ENCODE measurements at places on chromosomes 3 and 15.

DNA sequence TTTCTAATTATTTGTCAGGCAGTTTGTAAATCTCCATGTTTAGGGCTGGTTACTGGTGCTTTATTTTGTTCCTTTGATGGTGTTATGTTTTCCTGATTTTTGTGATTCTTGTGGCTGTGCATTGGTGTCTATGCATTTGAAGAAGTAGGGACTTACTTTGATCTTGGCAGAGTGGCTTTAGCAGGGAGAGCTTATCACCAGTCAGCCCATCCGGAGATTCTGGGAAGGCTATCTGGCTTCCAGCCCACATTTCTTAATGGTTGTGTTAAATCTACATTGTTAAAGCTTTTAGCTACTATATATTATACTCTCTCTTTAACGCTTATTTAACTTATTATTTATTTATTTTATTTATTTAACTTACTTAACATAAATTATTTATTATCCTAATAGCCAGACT, 35.1 kb downstream of the FBXL2 start:
- DNase-seq, result peak; percentile 37

- peak; percentile 12 for DNase-seq
Observed at GRCh38 chr15:78177447-78177873, 28.3 kb downstream of the IDH3A start.

DNA sequence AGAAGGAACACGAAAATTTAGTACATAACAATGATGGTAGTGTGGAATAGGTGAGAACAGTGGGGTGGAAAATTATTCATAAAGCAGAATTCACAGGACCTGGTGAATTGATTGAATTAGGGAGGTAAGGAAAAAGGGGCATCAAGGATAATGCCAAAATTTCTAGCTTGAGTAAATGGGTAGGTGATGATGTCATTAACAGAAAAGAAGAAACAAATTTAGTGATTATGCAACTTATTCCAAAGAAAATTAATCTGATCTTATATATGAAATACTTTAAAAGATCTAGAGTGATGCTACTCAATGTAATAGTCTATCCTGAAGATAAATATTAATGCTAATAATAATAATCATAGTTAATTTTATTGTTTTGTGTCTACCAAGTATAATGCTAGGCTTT, 544.6 kb upstream of the LMCD1 start:
- no peak for DNase-seq

- no peak for DNase-seq
Observed at GRCh38 chr15:50944672-50945071, 36.2 kb downstream of the AP4E1 start.

- no peak for DNase-seq
Observed at GRCh38 chr3:150329408-150329807, 78.7 kb upstream of the TSC22D2 start.

GRCh38 chr3:30186741-30187219, 419.6 kb upstream of the TGFBR2 start:
- no peak for DNase-seq

GRCh38 chr15:47517737-47518136, 199.6 kb upstream of the SEMA6D start:
- DNase-seq, result peak; percentile 54

GRCh38 chr3:16304061-16305010, 39.3 kb downstream of the OXNAD1 start:
- no peak for DNase-seq

DNA sequence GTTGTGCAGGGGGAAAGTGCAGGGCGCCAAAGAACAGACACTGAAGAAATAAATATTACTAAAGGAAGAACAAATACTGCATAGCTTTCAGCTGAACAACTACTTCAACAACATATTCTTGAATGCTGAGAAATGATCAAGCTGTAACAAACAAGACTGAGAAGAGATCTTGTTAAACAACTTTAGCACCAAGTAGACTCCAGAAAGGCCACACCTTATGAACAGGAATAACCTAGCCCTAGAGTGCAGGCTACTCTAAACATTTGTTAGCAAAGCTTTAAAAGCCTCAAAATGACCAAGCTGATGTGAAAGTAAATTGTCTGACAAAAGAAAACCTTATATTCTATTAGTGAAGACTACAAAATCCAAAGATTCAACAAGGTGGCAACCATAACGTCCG, 83.2 kb downstream of the POLQ start:
- no peak for DNase-seq

GRCh38 chr3:179865861-179866505, 170.8 kb downstream of the PEX5L start:
- no peak for DNase-seq

DNA sequence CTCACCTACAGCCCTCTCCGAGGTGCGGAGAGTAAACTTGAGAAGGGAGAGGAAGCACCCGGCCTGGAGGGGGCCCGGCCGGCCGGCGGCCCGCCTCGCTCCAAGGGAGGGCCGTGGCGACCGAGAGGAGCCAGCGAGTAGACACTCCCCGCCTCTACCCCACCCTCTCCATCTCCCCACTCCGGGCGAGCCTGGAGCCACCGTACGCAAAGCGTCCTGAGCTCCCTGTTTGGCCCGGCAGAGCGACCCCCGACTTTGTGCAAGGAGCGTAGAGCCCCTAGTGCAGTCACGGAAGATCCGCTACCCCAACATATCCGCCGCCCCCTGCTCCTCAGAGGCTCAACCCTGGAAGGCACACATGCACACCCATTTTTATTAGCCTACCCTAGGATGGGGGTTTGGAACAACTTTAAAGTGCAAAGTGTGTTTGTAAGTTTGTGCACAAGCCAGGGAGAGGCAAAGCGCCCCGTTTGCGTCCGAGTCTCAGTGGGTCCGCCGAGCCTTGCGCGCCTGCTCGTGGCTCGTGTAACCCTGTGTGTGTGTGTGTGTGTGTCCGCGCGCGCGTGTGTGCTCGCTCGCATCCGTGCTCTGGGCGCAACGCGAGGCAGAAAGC, 508 bp upstream of the SMAD6 start:
- DNase-seq, result peak; percentile 76

DNA sequence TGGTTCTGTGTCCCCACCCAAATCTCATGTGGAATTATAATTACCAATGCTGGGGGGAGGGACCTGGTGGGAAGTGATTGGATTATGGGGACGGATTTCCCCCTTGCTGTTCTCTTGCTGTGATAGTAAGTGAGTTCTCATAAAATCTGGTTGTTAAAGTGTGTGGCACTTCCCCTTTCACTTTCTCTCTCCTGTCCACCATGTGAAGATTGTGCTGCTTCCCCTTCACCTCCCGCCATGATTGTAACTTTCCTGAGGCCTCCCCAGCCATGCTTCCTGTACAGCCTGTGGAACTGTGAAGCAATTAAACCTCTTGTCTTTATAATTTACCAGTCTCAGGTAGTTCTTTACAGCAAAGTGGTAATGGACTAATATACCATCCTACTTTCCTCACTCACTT, 289.6 kb downstream of the EFHB start:
- no peak for DNase-seq

DNA sequence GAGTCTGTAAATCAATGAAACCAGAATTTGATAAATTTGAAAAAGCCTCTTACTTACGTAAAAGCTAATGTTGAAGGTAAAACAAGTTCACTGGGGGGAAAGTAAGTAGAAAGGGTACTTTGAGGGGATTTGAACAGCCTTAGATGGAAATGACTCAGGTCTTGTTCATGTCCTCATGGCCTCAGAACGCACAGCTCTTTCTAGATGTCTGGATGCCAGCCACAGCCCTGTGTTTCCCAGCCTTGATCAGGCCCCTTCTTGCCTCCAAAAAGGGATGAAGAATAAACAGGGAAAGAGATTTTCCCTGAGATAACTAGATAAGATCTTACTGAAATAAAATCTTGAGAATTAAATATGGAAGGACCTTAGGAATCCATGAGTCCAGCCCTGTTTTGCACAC, 237.1 kb upstream of the GOLGA6L4 start:
- peak; percentile 82 for DNase-seq

DNA sequence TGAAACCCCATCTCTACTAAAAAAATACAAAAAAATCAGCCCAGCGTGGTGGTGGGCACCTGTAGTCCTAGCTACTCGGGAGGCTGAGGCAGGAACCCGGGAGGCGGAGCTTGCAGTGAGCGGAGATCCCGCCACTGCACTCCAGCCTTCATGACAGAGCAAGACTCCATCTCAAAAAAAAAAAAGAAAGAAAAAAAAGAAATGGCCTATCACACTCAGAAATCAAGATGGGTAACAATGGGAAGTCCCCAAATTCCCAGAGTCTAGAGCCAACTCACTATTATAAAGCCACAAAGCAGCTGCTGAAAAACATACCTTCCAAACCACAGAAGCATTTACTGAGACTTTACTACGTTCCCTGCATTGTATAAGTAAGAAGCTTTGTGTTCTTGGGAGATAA, 7.5 kb downstream of the HDGFL3 start:
- peak; percentile 84 for DNase-seq

- DNase-seq, result no peak
Observed at GRCh38 chr15:70281261-70281810, 183.6 kb upstream of the TLE3 start.

- peak; percentile 89 for DNase-seq
Observed at GRCh38 chr3:194134231-194134756, 1.7 kb upstream of the HES1 start.

- DNase-seq, result peak; percentile 33
Observed at GRCh38 chr15:88467935-88468528, 524 bp downstream of the MRPS11 start.

- no peak for DNase-seq
Observed at GRCh38 chr15:43214169-43214568, 6.6 kb downstream of the EPB42 start.

GRCh38 chr3:196650740-196651311, 11.3 kb downstream of the NRROS start:
- DNase-seq, result peak; percentile 98

DNA sequence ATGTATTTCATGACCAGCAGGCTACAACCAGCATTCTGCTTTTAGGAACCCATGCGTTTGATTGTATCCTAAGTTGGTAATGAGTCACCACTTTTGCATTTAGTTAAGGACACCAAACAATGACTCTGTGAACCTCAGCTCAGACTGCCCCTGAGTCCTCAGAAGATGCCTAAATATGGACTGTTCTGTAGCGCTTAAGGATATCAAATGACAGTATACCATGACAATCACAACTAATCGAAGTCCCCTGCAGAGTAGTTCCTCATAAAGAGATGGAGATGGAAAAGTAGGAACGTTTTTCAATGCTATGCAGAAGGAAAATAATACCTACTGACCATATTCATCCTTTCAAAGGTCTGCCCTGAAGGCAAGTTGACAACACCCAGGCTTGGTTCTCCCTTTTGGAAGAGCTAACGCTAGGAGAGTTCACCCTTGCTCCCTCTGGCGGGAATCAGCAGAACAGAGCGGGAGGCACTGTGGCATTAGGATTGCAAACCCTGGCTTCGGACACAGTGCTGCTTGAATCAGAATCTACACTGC, 508.6 kb downstream of the FHIT start:
- peak; percentile 28 for DNase-seq

DNA sequence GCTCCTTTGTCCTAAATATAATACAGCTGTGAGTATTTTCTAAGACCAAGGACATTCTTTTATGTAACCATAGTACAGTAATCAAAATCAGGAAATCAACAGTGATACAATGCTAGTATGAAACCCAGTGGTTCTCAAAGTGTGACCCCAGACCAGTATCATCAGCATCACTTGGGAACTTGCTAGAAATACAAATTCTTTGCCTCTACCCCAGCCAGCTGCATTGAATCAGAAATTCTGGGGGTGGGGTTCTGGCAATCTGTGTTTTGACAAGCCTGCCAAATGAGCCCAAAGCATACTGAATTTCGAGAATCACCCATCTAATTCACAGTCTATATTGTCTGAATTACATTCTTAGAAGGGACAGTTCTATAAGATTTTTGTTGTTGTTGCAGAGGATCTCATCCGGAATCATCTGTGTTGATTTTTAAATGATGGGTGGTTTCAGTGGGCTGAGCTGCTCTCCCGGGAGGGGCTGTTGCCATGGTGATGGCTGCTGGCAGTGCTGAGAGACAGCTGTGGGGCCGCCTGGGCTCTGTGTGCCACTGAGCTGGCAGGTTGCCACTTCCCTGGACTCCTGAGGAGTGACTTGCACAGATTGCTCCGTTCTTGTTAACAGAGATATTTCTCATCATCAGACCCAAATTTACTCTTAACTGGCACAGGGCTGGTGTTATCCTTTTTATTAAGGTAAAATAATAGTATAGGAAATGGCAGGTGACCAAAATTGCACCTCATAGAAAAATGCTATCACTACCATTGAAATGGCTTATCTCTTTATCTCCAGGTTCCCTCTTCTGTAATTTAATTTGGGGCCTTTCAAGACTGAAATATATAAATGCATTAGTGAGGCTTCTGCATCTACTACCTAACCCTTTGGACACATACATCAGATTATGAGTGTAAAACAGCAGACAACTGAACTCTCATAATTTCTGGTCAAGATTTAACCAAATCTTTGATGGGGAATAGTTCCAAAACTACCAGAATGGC, 56.5 kb downstream of the NEK11 start:
- no peak for DNase-seq

GRCh38 chr15:37995461-37996347, 61.3 kb downstream of the TMCO5A start:
- peak; percentile 85 for DNase-seq

- peak; percentile 39 for DNase-seq
Observed at GRCh38 chr15:91867581-91868026, 14.1 kb downstream of the SLCO3A1 start.

GRCh38 chr15:85702321-85703101, 92.2 kb downstream of the KLHL25 start:
- peak; percentile 83 for DNase-seq

DNA sequence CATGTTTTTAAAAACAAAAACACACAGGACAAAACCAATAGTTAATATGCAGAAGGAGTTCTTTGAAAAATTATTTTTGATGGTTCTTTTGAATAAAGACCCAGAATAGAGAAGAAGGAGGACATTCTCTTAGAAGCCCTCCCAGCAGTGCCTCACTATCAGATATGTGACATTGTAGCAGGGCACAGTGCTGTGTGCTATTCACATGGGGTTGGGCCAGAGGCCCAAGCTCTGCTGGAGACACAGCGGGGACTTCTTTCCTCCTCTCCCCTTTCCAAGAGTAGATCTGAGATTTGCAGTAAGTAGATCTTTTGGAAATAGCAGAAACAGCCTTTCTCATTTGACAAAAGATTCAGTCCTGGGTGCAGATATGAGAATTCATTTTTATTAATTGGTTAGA, 6.3 kb downstream of the GYG1 start:
- no peak for DNase-seq

DNA sequence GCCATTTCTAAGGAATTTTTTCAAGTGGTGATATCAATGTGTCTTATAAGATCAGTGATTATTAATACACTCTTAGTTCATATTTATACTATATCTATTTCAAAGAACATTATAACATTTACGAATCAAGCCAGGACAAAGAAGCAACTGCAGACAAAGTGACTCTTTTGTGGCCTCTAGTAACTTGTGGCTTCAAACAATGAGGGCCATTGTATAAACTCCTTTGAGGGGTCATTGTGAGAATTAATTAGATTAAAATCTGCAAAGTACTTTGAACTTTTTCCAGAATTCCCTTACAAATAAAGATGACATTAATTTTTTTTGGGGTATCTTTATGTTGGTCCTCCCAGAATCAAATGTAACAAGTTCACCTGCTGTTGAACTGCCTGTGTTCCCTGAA, 12.3 kb upstream of the SLC30A4 start:
- DNase-seq, result no peak

- DNase-seq, result no peak
Observed at GRCh38 chr3:184554461-184554860, 7.1 kb upstream of the EPHB3 start.

GRCh38 chr3:172277151-172277652, 171.1 kb downstream of the GHSR start:
- DNase-seq, result no peak
